Spinal cord (tissue), 10 donors: ENCODE measurements at places on chromosomes 16 and 17. TPM values are rescaled to one million over a fixed set of nuclear protein-coding genes. Genes with fewer than 3 reads are reported as not detected.

GRCh38 chr17:57478478-57479250 is 222.3 kb downstream of the MSI2 start:
- no peak overlapping the region for H3K4me3 ChIP-seq
- H3K27ac ChIP-seq, result peak overlapping the region; percentile 40
- peak; percentile 51 for DNase-seq
- no peaks in the 10 kb centered on the region for H3K36me3 ChIP-seq

DNA sequence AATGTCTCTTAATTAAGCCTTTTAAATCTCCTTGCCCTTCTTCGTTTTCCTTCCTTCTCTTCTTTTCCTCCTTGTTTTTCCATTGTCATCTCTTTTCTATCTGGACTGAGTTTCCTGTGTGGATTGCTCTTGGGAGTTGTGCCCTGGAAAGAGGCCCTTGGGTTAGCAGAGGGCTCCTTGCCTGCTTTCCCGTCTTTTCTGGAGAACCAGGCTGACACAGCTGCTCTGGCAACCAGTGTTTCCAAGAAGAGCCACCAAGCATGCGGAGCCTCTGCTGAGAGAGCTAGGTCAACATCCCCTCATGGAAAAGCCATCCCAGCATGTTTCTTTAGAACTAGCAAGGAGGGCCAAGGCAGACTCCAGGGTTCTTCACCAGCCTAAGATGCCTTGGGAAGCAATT is 75.4 kb downstream of the HLF start:
- no peaks in the 10 kb centered on the region for H3K4me1 ChIP-seq
- no peaks in the 10 kb centered on the region for H3K36me3 ChIP-seq
- DNase-seq, result no peak
- no peak overlapping the region for H3K27ac ChIP-seq

DNA sequence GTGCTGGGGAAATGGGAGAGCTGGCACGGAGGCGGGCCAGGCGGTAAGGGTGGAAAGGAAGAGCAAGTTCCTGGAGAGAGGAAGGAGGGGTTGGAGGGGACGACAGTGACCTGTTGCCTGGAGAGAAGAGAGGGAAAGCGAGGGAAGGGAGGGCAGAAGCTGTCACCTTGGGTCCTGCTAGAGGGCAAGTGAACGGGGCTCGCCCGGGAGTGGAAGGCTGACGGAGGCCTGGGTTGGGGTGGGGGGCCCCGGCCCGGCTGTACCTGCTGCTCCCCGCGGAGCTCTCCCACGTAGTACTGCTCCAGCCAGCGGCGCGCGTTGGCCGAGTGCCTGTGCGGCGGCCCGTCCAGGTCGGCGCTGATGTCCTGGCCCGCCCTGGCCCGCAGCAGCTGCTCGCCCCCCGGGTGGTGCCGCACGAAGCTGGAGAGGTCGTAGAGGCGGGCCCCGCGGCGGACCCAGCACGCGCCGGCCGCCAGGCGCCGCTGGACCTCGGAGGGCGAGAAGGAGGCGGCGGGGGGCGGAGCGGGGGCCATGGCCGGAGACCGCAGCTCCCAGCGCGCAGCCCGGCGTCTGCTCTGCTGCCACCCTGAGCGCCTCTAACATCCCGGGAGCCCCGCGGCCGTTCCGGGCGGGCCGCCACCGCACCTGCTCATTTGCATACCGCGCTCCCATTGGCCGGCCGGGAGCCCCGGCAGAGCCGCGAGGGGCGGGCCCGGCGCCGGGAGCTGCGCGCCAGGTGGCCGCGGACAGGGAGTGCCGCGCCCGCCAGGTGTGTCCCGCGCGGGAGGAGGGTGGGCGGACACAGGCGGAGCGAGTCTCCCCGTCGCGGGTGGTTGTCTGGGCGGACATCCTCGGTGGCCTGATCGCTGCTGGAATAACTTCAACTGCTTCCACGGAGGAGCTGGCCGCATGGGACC is at the start of gene FA2H:
FA2H (minus strand) TSS at position 598 of the 917 bp plus-strand sequence; CDS start at position 533, 65 bp downstream.
- H3K36me3 ChIP-seq, result no peaks in the 10 kb centered on the region
- peak within 1 kb of the TSS; percentile 15 for H3K27ac ChIP-seq
- peak; percentile 10 for DNase-seq
- H3K4me1 ChIP-seq, result peaks cover 10% of the 10 kb centered on the region
- H3K27me3 ChIP-seq, result peaks cover 17% of the 10 kb centered on the region

GRCh38 chr17:34765291-34765690 is 185.9 kb downstream of the TMEM132E start:
- no peak overlapping the region for H3K27ac ChIP-seq
- no peaks in the 10 kb centered on the region for H3K27me3 ChIP-seq
- no peak overlapping the region for H3K4me3 ChIP-seq

- DNase-seq, result no peak
- no peaks in the 10 kb centered on the region for H3K36me3 ChIP-seq
- H3K4me3 ChIP-seq, result no peak overlapping the region
- H3K4me1 ChIP-seq, result no peaks in the 10 kb centered on the region
- no peak overlapping the region for H3K27ac ChIP-seq
Observed at GRCh38 chr17:5241861-5242671, 7.4 kb upstream of the SCIMP start.

- H3K27ac ChIP-seq, result no peak overlapping the region
- H3K27me3 ChIP-seq, result no peaks in the 10 kb centered on the region
- peaks cover 3% of the 10 kb centered on the region for H3K4me1 ChIP-seq
- DNase-seq, result no peak
- H3K4me3 ChIP-seq, result no peak overlapping the region
Observed at GRCh38 chr17:7677388-7678067, 9.8 kb downstream of the TP53 start.

GRCh38 chr17:81246679-81247338 is 7.7 kb downstream of the NDUFAF8 start:
- no peak for DNase-seq
- no peak overlapping the region for H3K4me3 ChIP-seq
- H3K27ac ChIP-seq, result no peak overlapping the region
- peaks cover 35% of the 10 kb centered on the region for H3K4me1 ChIP-seq
- peaks cover 82% of the 10 kb centered on the region for H3K36me3 ChIP-seq

ABCA10 gene
- polyA plus RNA-seq, result 2.7 TPM

CCL3 gene
- polyA plus RNA-seq, result 16.0 TPM

RHBDL1 gene
- polyA plus RNA-seq, result 15.5 TPM

ADORA2B gene
- polyA plus RNA-seq, result 4.1 TPM

DPEP2 gene
- polyA plus RNA-seq, result 2.3 TPM

RAMP2 gene
- 100 TPM for polyA plus RNA-seq

RNF43 gene
- polyA plus RNA-seq, result 2.6 TPM
